Mucosa of gallbladder (tissue), 1 donor: ENCODE measurements at places on chromosomes 12 and 14. TPM values are rescaled to one million over a fixed set of nuclear protein-coding genes. Genes with fewer than 3 reads are reported as not detected.
A peak's percentile ranks its signal among the peaks of the same experiment; 100 is the strongest.

SLCO1C1 gene
- total RNA-seq = 0.09 TPM

SYCP3 gene
- 0.32 TPM for total RNA-seq

SMCO3 gene
- 0.46 TPM for total RNA-seq

SCNN1A gene
- 52.7 TPM for total RNA-seq

SERPINA3 gene
- total RNA-seq = 101 TPM

PLEKHH1 gene
- total RNA-seq = 35.6 TPM

TOGARAM1 gene
- 17.1 TPM for total RNA-seq

DPY19L2 gene
- total RNA-seq = 5.4 TPM

JPH4 gene
- 1.2 TPM for total RNA-seq

TCL1A gene
- 0.14 TPM for total RNA-seq

LRP1-AS gene
- not detected for total RNA-seq

RNFT2 gene
- total RNA-seq = 5.6 TPM

DNA sequence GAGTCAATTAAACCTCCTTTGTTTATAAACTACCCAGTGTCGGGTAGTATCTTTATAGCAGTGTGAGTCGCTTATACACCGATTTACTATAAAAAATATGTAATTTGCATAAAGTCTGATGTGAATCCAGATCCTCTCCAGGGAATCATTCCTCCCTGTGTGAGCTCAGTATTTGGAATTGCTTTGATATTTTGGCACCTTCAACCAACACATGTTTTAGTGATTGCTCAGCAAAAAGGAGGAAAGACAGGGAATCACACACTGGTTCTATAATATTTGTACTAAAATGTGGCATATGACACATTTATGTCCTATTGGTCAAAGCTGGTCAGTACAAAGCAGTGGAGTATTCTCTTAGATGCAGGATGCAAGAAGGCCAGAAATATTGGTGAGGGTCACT, 703.9 kb upstream of the ATXN7L3B start:
- no peak for DNase-seq

DNA sequence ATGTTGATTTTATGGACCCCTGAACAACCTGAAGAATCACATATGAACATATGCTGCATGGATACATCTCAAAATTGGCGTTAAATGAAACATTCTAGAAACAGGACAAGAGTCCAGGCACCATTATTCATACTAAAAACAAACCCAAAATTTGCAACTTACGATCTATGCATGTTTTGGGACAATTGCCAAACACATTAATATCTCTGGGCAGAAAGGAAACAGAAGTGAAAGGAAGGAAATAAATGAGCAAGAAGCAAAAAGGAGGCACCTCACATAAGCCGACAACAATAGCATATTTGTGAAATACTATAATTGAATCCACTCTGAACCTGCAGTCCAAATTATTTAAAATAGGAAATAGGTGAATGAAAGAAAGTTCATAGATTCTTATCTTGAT, 1505.3 kb downstream of the AACS start:
- no peak for DNase-seq

DNA sequence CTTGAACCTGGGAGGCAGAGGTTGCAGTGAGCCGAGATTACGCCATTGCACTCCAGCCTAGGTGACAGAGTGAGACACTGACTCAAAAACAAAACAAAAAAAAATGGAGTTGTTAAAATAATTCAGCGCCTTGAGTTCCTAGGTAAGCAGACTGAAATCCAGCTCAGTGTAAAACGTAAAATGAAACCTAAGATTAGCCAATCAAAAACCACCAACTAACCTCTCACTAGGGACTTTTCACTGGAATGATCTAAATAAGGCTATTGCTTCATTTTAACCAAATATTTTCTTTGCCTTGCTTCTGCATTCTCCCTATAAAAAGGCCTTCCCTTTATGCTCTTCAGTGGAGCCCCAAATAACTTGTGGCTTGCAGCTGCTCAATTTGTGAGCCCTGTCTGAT, 91.6 kb upstream of the HIF1A start:
- DNase-seq = no peak

DNA sequence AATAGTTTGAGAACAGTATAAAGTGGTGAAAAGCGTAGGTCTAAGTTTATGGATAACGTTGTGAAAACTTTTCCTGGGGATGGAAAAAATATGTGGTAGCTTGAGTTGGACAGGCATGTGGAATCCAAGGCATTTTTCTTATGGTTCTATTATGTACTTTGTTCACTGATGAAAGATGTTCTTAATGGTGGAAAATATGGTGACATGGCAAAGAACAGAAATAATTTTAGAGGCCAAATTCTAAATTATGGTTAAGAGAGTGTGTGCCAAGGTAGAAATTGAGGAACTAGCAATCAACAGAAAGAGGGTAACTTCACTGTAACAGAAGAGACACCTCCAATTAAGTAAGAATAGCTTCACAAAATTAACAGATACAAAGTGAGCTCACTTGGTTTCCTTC, 427.8 kb downstream of the SLC6A15 start:
- DNase-seq = no peak

DNA sequence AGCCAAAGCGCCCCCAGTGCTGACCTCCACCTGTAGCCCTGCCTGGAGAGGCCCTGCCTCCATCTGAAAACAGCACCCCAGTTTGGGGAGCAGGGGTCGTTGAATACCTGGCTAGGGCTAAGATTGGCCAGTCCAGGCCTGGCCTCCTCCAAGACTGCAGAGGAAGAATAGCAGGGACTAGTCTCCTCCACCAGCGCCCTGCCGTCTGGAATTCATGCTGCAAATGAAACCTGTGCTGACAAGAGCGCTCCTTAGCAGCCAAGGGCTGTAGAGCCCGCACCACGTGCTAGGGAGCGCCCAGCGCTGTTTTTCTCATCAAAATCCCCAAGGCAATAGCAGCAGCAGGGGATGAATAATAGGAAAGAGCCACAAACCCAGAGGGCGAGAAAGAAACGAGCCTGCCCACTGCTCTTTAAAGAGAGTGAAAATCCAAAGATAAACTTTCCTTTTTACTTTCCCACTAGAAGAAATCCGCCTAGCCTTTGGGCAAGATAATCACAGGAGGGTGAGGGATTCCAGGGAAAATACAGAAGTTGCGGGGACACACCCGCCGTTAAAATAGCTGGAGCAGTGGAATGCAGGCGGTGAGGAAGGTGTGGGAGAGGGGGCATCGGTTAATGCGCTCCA, 3.3 kb downstream of the COL2A1 start:
- DNase-seq = no peak

- no peak for DNase-seq
These were observed 52.9 kb downstream of the MYF5 start for GRCh38 chr12:80769553-80770140.

DNA sequence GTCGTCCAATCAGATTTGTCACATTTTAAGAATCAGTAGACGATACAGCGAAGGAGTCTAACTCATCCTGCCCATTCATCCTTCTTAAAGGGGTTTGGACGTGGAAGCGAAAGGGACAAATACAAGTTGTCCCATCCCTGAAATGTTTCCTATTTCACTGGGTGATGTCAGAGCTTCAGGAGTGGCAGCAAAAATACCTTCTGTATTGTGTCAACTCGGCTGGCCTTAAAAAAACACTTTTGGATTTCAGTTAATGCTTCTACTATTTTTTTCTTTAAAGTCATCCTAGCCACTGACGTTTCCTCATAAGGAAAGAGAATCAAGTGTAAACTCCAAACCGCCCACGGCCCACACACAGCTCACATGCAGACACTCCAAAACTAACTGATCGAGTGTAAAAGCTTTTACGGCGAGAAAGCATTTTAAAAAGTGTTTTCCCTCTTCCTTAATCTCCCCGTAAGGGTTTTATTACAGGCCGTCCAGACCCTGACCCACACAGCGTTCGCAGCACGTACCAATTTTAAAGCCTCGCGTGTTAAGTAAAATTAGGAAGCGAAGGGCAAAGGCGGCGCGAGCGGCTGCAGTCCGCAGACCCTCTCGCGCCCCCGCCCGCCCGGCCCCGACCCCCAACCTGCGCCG, 593 bp downstream of the CFL2 start:
- peak; percentile 23 for DNase-seq

DNA sequence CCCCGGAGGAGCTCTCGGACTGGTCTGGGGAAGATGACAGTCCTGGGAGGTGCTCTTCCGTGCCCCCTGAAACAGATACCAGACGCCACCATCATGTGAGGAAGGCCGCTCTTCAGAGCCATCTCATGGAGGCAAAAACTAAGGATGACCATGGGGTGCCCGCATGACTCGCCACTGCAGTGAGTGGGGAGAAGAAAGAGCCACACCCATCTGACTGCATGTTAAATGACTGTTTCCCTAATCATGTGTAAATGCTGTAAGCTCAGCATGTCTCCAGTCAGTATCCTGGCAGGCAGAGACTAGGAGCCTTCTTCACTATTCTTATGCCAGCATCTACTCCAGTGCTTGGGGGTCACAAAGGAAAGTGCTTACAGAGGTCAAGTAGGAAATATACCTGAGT, 4.0 kb downstream of the STON2 start:
- no peak for DNase-seq

DNA sequence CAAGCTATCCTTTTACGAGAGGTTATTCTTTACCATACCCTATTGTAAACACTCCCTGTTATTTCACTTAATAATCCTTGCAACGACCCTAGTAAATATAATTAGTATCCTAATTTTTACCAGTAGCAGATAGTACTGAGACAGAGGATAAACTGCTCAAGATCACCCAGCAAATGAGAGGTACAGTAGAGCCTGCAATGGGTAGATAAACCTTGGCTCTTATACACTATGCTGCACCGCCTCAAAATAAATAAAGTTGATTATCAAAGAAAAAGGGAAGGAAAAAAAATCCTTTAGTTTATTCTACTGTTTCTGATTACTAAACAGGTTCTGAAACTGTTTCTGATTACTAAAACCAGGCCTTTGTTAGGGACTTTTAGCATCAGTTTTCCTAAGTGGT, 22.5 kb downstream of the YBX3 start:
- no peak for DNase-seq

DNA sequence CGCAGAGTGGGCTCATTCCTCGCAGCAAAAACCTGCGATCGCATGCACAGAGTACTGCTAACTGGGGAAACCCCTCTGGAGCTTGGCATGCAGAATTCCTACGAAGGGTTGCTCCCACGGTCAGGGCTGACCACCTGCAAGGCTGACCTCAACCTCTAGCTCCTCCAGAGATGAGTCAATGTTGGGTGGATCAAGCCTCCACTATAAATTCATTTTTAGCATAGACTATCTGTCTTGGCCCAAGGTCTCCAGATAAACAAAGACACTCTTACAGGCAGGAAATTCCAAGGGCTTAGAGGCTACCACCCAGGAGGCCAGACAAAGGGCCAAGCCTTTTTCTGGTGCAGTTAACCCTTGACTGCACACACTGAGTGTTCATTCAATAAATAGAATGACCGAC, 296.5 kb downstream of the TMEM132D start:
- peak; percentile 21 for DNase-seq

DNA sequence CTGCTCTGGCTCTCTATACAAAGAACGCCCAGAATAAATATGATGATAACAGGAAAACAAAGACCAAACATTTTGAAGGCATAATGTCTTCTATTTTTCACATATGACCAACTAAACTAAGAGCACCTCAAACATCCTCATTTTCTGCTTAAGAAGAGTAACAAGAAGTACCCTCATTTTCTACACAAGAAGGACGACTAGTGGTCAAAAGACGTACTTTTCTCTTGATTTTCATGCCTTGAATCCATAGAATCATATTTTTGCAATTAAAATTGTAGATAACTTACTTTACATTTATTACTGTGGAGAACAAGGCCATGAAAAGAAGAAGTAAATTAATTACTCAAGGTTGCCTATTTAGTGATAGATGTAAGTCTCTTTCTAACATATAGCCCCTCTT, 358.6 kb downstream of the DUSP6 start:
- DNase-seq = no peak

DNA sequence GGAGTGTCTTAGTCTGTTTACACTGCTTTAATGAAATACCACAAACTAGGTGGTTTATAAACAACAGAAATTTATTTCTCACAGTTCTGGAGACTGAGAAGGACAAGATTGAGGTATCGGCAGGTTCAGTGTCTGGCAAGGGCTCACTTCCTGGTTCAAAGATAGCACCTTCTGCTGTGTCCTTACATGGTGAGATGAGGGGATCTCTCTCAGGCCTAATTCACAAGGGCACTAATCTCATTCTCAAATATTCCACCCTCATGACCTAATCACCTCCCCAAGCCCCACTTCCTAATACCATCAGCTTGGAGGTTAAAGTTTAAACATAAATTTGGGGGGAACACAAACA, 35.0 kb upstream of the PLEK2 start:
- DNase-seq = no peak

DNA sequence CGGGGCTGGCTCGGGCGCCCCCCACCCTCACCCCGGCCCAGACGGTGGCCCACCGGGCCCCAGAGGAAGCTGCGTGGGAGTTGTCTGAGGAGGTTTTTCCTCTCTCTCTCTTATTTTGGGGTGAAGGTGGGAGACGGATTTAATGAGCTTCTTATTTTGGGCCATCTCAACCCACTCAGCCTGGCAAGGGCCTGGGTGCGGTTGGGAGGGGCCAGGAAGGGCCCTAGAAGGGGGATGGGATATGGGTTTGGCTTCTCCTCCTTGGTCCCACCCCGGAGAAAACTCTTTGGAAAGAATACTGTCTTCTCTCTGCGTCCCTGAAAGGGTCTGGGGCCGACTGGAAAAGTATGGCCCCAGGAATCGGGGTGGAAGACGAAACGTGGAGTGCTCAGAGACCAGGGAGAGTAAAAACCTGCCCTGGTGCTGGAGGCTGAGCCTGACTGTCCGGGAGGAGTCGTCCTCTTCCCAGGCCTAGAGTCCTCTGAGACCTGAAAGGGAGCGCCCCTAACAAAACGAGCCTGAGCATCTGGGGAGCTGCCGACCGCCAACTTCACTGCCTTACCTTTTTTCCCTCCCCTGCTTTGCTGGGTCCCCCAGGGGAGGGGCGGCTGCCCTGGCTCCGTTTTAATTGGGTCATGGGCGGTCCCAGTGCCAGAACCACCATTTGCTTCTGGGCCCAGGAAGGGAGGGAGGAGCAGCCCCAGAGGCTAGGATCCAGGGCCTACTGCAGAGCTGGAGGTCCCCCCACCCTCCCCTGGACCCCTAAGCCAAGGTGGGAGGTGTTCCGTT, 1.6 kb downstream of the MMP14 start:
- no peak for DNase-seq

- no peak for DNase-seq
These were observed at the start of gene TSHR for GRCh38 chr14:80955416-80955941. TSS of gene TSHR (plus strand) at chr14:80955621. CDS start at chr14:80955681, 60 bp downstream.

DNA sequence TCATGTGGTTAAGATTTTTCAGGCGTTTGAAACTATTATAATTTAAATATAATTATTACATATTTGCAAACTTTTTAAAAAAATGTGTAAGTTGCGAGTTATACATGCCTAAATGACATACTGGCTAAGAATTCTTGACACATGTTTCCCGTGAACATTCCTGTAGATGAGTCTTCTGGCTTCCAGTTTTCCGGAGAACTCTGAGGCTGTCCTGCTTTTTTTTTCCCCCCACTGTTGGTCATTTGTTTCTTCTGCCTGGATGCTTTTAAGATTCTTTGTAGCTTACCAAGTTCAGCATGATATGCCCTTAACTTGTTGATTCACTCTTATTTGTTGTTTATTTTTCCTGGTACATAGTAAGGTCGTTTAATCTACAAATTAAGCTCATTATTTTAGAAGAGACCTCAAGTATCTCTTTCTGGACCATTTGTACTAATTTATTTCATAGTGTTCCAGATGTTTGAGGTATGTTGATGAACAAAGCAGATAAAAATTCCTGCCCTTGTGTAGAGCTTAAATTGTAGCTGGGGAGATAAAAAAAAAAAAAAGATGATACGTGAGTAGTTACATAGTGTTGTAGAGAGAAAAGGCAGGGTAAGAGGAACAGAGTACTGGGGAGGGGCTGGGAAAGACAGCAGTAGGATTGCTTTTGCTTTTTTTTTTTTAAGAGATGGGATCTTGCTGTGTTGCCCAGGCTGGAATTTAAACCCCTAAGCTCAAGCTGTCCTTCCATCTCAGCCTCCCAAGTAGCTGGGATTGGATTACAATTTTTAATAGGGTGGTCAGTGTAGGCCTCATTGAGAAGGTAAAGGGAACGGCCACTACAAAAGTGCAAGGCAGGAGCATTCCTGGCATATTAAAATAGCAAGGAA, 32.8 kb downstream of the ARHGAP5 start:
- no peak for DNase-seq
